ENCODE measurements at places on chromosomes 2 and 18.

DNA sequence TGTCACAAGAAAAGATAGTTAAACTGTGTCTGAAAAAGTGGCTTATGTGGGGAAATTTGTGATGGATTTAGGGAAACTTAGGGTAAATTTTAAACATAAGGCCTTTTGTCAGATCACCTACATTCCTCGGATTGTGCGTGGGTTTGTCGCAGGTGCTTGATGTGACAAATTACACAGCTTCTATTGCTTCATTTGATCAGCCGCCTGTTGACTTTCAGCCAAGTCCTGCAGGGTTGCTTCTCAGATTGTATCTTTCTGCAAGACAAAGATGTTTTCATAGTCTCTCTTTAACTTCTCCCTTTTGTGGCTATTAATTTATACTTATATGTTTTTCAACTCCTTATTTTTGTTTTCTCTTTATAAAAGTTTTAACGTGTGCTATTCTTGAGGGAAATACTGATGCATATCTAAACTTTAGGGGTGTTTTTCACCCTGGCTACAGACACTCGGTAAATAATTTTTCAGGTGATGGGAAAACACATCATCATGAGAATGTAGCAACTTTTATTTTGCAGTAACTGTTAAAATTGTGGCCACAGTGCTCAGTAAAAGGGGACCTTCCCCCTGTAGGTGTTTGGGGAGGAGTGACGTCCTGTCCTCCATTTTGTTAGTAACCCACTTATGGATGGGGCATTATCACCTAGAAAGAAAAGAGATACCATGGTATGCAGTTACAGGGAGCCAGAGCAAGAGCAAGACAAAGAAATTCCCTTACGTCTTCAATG, 31.4 kb downstream of the GALM start:
- no peak for DNase-seq

GRCh38 chr2:10235099-10235908, 67.4 kb upstream of the HPCAL1 start:
- DNase-seq, result no peak

- DNase-seq, result peak; percentile 62
These were observed 420.2 kb upstream of the CHST9 start for GRCh38 chr18:27605107-27605834.

DNA sequence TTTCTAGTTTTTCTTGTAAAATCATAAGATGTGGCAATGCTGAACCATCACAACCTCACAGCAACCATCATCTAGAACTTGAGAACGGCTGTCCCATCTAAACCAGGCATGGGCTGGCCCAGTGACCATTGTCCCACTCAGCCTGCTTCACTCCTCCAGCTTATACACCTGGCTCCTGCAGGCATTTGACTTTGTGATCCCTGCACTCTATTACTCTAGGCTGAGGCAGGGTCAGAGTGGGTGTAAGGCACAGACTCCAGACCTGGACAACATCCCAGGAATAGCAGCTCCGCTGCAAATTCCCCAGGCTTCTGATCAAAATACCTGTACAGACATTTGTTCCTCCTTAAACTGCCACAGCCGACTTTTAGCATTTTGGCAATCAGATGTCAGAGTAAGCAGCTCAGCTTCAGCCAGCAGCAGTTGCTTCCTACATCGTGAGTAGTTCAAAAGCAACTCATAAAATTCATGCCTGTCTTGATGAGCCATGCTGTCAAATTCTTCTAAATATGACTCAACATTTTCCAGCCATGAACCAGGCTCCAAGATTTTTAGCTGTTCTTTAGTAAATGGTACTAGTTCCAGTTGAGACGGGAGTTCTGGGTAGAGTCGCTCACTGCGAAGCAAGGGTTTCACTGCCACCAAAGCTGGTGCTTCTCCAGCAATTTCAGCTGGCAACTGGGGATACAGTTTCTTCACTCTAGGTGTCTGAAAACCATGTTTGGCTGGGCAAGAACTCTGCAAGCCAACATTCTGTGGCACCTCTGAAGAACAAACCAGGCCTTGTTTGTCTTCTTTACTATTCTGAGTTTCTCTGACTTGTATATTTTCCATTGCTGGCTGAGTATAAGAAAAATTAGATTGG, 12.8 kb downstream of the EPG5 start:
- no peak for DNase-seq

DNA sequence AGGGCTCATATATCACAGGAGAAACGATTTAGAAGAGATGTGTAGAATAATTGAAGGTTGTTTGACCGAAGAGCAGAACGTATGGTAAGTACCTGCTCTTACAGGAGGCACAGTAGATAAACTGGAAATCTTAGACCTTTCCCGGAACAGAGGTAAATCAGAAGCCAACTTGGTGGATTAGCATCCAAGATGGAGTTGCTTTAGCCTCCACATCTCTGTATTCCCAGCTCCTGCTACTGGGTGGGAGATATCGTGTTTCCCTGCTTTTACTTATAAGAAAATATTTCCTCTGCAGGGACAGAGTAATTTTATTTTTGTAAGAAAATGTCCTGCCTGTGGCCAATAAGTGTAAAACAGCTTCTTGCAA, 164.5 kb downstream of the SLC39A10 start:
- DNase-seq, result no peak

Data from suppressor macrophage treated with lipopolysaccharide for 4 hours (primary cell).